ENCODE measurements at places on chromosomes 7 and 10.

DNA sequence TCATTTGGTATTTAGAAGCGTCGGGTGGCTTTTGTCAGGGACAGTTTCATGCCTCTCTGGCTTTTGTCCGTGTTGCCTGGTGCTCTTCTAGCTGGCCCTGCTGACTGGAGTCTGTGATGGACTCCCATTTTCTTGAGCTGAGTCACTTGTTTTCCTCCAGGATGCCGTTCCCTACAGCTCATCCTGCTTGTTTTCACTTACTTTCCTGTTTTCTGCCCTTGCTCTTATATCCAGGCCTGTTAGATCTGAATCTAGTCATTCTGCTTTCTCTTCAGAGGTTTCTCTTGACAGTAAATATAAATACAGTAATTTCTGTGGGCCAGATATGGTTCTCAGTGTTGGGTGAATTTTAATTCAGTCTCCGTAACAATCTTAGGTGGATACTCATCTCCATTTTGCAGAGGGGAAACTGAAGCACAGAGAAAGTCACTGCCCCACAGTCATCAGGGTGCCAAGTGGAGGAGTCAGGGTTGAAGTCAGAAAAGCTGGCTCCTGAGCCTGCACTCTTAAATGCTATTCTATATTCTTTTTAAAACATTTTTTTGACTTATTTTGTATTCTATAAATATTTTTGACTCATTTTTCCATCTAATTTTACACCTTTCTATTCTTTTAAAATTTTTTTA is 85.4 kb downstream of the CCNY start:
- no peak for DNase-seq

DNA sequence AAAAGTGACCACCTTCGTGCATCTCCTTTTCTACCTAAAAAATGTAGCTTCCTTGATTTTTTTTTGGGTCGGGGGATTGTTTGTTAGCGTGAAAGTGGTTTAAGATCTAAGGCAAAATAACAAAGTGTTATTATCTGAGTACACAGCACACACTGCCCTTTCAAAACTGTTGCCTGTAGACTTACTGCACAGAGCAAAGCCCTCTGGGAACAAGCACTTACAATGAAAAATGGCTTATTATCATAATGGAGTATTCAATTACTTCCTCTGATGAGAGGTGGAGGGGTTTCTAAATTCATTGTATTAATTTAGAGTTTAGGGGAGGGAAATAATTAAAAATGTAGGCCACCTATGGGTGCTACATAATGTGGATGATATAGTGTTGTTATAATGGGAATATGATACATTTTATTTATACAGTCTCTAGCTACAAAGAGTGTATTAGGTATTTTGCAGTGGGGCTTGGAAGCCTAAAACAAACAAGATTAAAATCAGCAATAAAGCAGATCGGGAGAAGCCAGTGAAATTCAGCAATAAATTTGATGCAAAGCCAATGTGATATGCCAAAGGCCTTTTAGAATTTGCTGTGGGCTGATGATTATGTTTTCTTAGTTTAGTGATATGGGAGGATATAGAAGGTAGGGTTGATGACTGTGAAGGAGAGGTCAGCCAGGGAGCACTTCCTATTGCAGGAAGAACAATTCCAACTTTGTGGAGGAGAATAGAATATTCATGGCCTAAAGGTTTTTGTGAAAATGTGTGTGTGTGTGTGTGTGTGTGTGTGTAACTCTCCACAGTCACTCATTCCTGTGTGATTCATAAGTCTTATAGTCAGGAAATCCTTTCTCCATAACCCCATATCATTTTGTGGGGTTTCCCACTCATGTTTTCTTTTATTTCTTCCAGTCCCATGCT is 17.7 kb upstream of the EXOC4 start:
- no peak for DNase-seq

- no peak for DNase-seq
These were observed 47.4 kb upstream of the EZH2 start for GRCh38 chr7:148931470-148931869.

GRCh38 chr10:11673346-11674280 is 62.2 kb upstream of the USP6NL start:
- DNase-seq = no peak

- DNase-seq = no peak
These were observed 299.4 kb downstream of the SNX13 start for GRCh38 chr7:17640730-17641377.

- peak; percentile 18 for DNase-seq
These were observed 2.2 kb upstream of the LRRC27 start for GRCh38 chr10:132329565-132330485.

DNA sequence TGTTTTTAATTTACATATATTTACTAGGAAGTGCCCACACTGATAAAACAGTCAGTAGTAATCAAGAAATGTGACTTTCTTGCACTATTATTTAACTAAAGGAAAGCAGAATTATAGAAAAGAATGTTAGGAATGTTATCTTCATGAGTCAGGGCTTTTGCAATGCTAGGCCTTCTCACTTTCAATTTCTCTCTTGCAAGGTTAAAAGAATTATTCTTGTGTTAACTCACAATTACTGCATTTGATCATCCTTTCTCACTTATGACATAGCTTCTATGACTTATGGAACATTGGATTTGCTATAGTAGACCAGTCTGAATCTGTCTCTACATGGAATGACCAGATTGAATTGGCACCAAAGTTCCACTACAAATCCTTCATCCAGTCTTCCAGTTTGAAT is 192.4 kb downstream of the SDK1 start:
- DNase-seq = no peak

DNA sequence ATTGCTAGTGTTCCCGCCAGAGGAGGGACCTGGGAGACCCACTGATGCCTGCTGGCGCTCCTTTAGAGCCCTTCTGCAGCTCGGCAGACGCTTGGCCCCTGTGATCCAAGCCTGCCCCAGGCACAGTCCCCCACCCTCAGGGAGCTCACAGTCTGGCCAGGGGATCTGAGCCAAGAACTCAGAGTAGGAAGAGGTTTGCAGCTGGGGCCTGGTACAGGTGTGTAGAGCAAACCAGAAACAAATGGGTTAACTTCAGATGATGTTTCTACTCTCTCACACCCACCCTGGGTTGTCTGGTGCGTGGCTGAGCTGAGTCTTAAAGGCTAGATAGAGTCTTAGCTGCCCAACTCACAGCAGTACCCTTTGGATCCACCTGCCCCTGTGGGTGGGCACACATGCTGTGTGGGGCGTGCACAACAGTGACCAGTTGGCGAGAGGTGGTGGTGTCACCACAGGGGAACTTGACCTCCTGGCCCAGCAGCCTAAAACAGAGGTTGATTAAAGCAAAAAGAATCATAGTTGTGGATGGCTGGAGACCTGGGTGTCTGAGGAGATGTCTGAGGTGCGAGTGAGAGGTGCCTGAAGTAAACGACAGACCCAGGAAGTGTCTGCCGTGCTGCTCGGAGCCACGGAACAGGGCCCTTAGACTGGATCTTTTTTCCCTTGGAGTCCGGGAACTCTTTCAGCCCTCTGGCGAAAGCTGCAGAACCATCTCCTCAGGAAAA is 31.2 kb upstream of the SRGN start:
- no peak for DNase-seq

DNA sequence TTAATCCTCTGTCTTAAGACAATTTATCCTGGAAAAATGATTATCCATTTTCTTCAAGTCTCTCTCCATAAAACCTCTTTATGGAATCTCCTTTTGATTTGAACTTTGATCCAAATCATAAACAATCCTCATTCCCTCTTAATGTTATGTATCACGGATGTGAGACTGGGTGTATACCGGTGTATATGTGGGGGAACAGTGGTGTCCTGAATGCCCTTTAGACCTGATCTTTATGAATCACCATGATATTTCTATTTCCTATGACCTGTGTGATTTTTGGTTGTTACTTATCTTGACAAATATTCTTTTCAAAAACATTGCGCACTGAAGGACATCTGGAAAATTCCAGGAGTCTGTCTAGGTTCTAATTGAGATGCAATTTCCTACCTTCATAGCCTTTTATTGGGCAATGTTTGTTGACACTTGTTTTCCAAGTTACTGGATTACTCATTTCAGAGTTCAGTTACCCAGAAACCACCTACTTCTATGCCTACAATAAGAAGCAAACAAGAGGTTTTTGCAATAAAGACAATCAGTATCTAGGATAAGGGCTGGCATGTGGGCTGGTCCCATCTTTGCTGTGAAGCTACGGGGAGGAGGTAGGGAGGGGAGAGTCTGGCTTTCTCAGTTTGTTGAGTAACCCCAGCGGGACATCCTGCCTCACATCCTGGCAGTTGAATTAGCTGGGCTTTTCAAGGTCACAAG is 190.4 kb downstream of the CTTNBP2 start:
- DNase-seq = no peak

- no peak for DNase-seq
These were observed 114.0 kb downstream of the INPP5A start for GRCh38 chr10:132651511-132652029.

DNA sequence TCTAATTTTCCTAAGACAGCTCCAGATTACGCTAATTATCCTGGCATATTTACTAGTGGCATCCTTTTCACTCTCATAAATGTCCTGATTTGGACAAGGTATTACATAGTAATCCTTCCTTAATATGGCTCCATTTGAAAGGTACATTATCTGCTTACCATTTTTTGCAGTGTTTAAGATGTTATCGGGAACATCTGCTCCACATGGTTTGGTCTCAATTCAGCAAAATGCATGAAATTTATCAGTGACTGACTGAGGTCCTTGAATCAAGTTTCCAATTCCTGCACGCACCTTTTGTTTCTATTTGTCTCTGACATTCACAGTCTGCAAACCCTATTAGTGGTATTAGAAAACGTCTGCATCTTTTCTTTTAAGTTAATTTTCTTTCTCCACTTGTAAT is 384.1 kb upstream of the KIAA1217 start:
- DNase-seq = no peak

GRCh38 chr10:126519185-126519584 is 130.9 kb upstream of the ADAM12 start:
- no peak for DNase-seq

DNA sequence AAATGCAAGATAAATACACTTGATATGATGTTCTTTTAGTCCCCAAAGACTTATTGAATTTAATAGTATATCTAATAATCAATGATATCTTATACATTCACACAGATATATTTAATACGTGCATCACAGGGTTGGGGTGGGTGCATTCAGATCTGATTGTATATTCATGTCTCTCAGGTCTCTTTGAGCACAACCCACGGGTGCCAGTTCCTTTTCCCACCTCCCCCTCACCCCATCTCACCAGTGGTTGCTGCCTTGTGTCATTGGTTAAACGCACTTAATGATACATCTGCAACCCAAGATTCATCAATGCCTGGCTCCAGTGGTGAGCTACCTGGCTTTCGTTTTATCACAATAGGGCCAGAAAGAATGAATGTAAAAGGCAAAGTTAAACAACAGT is 6.2 kb downstream of the LRIT1 start:
- DNase-seq = no peak

DNA sequence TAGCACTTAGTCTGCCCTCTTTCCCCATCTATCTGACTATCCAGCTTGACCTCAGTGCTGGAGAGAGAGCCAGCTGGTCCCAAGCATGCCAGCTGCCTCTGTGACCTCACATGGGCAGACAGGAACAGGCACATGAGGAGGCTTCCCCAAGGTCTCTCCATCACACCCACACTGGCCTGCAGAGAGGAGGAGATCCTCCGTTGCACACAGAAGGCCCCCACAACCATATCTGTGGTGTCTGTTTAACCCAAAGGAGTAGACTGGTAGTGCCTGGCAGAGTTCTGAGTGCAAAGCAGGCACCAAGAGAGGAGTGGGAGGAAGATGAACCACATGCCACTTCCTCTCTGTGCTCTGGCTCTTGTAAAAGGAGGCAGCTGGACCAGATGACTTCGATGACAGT is 4.8 kb upstream of the ANK3 start:
- no peak for DNase-seq

- no peak for DNase-seq
These were observed 226.1 kb upstream of the SHH start for GRCh38 chr7:156038345-156038744.

DNA sequence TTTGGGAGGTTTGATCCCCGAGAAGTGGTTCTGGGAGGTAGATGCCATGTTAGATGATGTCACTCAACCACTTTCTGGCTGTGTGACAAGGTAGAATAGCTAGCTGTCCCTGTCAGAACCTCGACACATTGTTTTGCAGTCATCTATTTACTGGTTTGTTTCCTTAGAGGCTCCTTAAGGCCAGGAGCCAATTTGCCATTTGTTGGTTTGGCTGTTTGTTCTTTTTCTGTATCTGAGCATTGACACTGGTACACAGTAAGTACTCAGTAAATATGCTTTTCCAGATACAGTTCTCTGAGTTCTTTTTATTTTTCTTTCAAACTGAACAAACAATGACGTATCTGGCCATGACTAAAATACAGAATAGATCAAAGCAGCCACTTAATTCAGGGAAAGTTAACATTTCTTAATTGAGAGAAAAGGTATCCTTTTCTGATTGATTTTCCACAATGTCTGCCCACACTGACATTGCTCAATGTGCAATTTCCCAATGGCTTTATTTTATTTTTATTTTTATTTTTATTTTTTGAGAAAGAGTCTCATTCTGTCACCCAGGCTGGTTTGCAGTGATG is 121.6 kb downstream of the SPAG6 start:
- DNase-seq = no peak

DNA sequence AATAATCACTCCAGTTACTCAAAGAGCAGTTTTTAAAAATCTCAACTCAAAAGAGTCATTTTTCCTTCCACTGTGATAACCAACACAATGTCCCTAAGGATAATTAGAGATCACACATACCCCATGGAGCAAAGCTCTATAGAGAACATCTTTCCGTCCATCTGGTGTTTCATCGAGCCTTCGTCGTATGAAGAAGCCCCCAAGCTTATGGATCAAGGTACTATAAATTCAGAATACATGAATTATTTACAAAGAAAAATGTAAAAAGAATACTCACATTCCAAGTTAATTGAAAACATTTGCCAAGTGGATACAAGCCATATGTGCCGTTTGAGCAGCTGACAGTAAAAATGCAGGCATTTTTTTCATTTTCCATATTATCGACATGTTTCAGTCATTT is 14.8 kb downstream of the GPAM start:
- DNase-seq = no peak

DNA sequence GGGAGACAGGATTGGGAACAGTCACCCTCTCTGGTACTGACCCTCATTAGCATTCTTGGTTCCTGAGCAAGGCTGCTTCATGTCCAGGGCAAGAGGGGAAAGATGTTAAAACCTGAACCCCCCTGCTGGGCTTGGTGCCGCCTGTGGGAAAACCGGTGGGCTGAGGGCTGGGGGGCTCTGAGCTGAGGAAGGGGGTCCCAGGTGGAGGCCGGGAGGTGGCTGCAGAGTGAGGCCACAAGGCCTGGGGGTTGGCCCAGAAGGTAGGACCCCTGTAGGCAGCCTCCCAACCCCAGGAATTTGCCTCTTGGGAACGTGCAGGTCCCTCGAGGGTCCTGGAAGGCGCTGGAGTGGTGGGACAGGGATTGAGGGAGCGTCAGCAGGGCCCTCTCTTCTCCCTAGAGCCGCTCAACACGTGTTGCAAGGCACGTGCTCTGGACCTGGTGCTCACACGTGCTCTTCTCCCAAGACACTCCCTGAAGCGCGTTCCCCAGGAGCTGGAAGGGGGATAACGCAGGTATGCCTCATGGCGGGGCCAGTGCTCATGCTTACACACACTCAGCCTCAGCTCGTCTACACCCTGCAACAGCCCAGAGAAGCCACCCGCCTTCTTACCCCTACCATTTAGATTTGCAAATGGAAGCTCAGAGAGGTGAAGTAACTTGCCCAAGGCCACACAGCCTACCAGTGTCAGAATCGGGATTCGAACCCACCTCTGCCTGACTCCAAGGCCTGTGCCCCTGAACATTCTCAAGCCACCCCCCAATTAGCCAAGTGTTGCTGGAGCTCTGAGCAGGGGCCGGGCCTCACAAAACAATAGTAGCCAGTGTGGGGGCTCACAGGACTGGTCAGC is 64.4 kb downstream of the LHPP start:
- no peak for DNase-seq

- DNase-seq = no peak
These were observed 321.0 kb downstream of the TCERG1L start for GRCh38 chr10:130990486-130990885.
